M059J (cell line): ENCODE measurements at places on chromosomes 7 and 10. TPM values are rescaled to one million over a fixed set of nuclear protein-coding genes. Genes with fewer than 3 reads are reported as not detected.

- DNase-seq: no peak
Observed at GRCh38 chr7:14747701-14748100, 154.8 kb downstream of the DGKB start.

- peak; percentile 57 for DNase-seq
Observed at GRCh38 chr10:69802424-69803161, 887 bp downstream of the COL13A1 start.

DNA sequence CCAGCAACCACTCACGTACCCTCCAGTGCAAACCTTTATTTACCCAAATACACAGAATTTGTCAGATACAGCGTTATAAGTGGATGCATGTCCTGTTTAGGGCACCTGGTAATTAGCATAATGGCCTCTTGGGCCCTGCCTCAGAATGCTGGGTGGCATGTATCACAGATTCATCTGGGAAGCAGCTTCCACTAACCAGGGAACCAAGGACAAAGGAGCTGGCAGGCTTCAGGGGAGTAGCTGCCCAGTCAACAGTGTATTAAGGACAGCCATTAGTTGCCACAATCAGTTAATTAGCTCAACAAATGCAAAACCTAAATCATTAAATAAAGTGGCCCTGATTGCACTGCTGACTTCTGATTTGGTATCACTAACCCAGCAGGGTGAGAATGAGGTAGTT lies 105.7 kb downstream of the RAPGEF5 start:
- no peak for DNase-seq

DNA sequence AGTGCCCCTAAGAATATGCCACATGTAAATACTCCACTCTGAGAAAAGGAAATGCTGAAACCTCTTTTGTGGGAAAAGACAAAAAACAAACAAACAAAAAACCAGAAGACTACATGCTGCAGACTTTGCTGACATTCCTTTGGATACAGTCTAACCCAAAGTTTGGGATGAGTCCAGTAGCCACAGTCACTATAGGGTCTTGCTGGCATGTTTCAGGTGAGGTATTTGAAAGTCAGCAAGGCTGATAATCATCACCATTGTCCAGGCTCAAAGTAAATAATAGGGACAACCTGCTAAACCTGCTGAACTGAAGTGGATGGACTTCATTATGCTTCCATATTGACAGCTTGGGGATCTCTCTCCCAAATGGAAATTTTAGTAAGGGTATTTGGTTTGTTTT lies 1087.0 kb upstream of the LRRTM3 start:
- DNase-seq: no peak

GRCh38 chr7:84139986-84140729 lies 54.4 kb downstream of the SEMA3A start:
- DNase-seq: no peak

DNA sequence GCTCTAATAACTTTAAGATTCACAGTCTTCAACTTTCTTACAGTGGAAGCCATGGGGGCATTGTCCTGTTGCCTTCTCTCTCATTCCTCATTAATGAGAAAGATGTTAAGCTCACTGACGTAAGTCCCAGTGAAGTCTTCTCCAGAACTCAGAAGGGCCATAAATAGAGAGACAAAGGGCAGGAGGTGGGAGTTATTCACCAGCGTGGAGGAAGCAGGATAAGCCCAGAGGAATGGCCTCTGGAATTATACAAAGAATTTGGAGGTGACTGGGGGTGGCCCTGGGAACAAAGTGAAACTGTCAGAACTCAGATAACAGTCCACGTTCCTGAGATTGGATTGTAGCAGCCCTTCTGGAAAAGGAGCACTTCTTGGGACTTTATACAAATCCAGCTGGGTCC lies 52.4 kb downstream of the SORBS1 start:
- DNase-seq: peak; percentile 48

GRCh38 chr10:75286901-75287300 lies 51.1 kb upstream of the COMTD1 start:
- DNase-seq: no peak

The PAPOLB gene
- not detected in 2 replicates for total RNA-seq

The ANXA8L1 gene
- total RNA-seq: 0.37 and 2.9 TPM in 2 replicates
